Esophagus muscularis mucosa (tissue), 4 donors: ENCODE measurements at places on chromosomes 5 and 9. TPM values are rescaled to one million over a fixed set of nuclear protein-coding genes. Genes with fewer than 3 reads are reported as not detected.

The BTNL3 gene
- not detected for total RNA-seq

The SRD5A1 gene
- 2.2 TPM for total RNA-seq

The RABEPK gene
- 11.2 TPM for total RNA-seq

The ISCA1 gene
- total RNA-seq = 37.0 TPM

GRCh38 chr5:74418709-74419108 is 221.8 kb downstream of the ENC1 start:
- DNase-seq = no peak
- H3K36me3 ChIP-seq = no peaks in the 10 kb centered on the region
- H3K4me1 ChIP-seq = no peaks in the 10 kb centered on the region
- H3K27me3 ChIP-seq = no peaks in the 10 kb centered on the region

DNA sequence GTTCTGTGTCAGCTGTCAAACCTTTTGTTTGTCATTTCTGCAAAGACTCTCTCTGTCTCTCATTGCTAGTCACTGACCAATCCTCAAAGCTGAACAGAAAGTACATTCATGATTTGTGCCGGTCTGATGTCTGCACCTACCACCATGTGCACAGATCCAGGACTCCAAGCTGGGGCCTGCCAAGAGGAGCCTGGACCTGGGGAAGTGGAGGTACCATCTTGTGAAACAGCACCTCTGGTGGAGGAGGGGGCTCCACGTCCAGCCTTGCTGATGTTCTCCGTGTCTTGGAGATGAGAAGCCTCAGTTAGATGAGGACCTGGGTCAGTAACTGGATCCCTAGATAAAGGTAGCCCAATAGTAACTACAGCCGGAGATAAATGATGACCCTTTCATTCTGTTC is 98.9 kb downstream of the TENT4A start:
- no peaks in the 10 kb centered on the region for H3K36me3 ChIP-seq
- no peak overlapping the region for H3K4me3 ChIP-seq
- peaks cover 6% of the 10 kb centered on the region for H3K4me1 ChIP-seq

- no peak overlapping the region for H3K4me3 ChIP-seq
- no peaks in the 10 kb centered on the region for H3K36me3 ChIP-seq
- no peaks in the 10 kb centered on the region for H3K4me1 ChIP-seq
- H3K27ac ChIP-seq = no peak overlapping the region
- DNase-seq = no peak
These were observed 236.4 kb upstream of the DAB2 start for GRCh38 chr5:39661026-39661779.

The LNPEP gene
- total RNA-seq = 71.6 TPM
